Renal cortical epithelial cell (primary cell): ENCODE measurements at places on chromosomes 1 and 21. TPM values are rescaled to one million over a fixed set of nuclear protein-coding genes. Genes with fewer than 3 reads are reported as not detected.
A peak's percentile ranks its signal among the peaks of the same experiment; 100 is the strongest.

DNA sequence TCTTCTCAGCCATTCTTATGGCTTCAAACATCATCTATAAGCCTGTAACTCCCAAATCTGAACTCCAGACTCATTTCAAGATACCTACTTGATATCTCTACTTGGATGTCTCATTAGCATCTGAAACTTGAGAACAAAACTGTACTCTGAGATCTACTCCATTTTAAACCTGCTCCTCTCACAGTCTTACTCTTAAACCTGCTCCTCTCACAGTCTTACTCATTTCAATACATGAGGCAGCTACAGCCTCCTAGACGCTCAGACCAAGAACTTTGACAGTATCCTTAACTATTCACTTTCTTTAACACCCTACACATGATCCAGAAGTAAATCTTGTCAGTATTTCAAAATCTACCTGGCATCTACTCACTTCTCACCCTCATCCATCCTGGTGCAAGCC is 54.3 kb downstream of the NBPF6 start:
- DNase-seq: no peak

- DNase-seq: peak; percentile 26
Observed at GRCh38 chr1:28290851-28291250, 31.5 kb downstream of the SESN2 start.

DNA sequence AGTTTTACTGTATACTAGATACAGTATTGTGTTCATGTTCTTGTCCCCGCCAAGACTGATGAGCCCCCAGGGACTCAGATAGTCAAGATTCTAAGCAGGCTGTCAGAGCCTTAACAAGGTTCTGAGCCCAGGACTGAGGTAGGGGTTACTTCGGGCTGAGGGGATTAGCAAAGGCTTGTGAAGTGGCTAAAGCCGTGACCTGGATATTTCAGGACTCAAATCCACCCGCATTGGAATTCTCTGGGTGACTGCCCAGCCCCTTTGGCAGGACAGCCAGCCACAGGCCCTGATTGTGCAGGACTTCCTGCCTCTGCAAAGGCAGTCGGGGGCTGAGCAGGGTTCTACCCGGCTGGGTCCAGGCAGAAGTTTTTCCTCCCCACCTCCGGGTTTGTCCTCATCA is at the start of gene PLA2G5:
Gene PLA2G5 (plus strand): TSS at position 321 of the 400 bp plus-strand sequence. CDS start 14,637 bp downstream, outside the sequence.
- DNase-seq: peak; percentile 26

DNA sequence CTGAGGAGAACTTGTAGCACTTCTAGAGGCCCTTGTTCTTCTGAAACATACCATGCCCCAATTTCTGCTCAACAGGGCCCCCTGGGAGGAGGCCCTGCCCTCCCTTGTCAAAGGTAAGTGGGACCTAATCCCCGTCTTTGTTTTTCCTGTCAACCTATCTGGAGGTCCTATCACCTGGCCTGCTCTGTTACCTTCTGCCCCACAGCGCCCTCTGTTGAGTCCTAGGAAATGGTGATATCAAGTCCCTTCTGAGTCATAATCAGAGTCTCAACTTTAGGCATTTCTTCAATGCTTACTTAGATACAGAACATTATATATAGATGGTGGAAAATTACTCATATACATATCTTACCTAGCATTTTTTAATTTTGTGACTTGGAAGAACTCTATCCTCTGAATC is 28.2 kb upstream of the FCRL4 start:
- DNase-seq: peak; percentile 6

DNA sequence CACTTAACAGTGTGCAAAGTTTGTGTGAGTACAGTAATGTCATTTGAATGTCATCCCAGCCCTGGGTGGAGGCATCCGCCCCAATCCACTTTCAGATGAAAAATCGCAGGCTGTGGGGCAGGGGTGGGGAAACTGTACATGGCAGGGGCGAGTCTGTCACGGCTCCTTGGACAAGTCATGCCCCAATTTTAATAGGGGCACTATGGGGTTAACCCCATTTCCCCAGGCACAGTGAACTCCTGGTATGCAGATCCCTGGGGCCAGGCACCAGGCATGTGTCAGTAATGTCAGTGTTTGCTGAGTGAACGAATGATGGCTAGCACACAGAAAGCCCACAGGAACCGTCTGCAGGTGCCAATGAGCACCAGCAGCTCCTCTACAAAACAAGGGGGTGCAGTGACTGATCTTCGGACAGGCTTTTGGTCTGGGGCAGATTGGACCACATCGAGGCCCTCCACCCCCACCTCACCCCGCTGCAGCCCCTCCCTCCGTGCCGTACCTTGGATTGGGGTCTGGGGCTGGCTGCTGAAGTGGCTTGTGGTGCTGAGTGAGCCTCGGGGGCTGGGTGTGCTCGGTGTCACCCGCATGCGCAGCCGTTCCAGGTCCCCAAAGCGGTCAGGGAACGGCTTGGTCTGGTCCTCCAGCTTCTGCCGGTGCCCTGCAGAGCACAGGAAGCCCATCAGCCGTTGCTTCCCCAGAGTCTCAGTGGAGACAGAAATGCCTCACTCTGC is 23.2 kb downstream of the RUNX3 start:
- no peak for DNase-seq

DNA sequence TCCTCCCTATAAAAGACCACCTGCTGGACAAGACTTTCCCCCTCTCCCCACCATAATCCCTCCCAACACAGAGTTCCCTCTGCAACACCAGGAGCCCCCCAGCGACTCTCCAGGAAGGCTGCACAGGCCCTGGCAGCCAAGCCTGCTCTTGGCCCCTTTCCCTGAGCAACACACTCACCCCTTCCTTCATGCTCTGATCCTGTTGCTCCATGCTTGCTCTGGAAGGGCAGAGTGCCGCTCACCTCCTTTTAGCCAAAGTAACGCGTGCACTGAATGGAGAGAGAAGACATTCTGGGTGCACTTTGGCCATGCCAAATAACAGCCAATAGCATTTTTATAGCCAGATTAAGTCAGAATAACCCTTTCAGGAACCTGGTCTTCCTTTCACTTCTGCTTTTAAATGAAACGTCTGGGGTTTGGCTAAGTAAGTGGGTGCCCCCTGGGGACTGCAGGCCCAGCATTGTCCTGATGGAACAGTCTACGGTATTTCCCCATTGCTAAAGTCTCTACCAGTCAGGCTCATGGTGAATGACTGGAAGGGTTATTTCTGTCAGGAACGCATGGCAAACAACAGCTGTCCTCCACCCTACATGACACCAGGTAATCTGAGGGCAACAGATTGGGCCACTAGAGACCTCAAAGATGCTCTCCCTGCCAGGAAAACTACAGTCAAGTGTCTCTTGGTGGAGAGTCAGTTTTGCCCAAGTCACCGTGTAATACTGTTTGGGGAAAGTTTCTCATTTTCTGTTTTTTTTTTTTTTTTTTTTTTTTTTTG is at the start of gene SLC2A5:
Gene SLC2A5 (minus strand): TSS at position 310 of the 775 bp plus-strand sequence. CDS start 99 bp downstream, at position 211.
- DNase-seq: no peak

DNA sequence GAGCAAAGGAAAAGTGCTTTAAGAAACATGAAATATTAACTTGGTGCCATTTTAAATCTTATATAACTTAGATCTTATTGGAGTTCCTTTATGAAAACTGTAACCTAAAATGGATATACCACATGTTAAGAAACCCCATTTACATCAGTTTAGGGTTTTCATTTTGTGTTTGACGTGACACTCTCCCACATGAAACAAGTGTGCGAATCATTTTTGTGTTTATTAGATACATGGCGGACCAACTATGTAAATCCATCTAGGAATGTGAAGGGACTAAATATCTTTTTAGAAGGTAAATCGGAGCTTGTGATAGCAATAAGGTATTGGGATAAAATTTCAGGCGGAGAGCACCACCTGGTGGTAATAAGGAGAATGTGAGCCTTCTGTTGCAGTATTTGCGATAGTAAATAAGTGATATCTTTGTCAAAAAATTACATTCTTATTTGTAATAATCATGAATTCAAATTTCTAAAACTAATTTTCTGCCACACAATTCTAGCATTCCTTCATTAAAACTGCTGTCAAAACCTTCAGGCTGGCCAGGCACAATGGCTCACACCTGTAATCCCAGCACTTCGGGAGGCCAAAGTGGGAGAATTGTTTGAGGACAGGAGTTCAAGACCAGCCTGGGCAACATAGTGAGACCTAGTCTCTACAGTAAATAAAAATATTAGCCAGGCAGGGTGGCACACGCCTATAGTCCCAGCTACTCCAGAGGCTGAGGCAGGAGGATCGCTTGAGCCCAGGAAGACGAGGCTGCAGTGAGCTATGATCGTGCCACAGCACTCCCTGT is 31.3 kb downstream of the SMAP2 start:
- peak; percentile 68 for DNase-seq

GRCh38 chr1:43009274-43009673 is 50.6 kb upstream of the SLC2A1 start:
- DNase-seq: no peak

DNA sequence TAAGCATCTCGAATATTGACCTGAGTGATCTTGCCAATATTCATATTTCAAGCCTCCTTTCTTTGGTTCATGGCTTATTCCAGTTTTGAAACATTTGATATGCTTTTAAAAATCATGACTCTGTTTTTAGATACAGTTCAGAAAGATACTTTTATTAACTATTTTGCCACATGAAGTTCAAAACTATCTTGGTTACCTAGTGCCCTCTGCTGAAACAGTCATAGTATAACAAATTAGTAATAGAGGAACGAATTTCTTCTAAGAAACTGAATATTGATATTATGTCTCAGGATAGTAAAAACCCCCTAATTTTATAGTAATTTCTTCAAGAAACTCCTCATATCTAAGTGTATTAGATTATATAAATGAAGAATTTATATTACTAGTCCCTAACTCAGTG is 52.6 kb upstream of the RC3H1 start:
- DNase-seq: peak; percentile 54

DNA sequence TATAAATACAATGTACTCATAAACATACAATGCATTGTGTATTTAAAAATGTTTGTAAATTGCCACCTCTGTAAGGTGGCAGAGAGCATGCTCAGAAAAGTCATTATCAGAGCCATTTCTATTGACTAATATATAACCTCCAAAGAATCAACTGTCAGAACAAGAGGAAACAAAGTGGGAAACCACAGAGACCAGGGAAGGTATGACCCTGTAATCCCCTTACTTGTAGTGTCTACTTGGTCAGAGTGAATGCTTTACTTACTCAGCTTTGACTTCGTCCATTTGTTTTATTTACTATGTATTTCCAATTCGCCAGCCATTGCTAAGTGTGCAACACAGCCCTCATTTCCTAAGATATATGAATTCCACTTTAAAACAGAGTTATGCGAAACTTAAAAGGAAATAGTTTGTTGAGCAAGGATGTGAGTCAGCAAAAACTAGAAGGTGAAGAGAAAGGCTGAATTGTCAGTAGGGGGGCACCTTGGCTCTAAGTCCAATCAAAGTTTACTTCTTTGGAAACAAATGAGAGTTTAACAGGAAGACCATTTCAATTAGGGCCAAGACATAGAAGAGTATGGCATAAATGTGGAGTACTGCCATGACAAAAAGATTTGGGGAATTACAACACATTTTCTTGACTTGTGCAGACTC is 671.7 kb upstream of the PTBP2 start:
- no peak for DNase-seq

DNA sequence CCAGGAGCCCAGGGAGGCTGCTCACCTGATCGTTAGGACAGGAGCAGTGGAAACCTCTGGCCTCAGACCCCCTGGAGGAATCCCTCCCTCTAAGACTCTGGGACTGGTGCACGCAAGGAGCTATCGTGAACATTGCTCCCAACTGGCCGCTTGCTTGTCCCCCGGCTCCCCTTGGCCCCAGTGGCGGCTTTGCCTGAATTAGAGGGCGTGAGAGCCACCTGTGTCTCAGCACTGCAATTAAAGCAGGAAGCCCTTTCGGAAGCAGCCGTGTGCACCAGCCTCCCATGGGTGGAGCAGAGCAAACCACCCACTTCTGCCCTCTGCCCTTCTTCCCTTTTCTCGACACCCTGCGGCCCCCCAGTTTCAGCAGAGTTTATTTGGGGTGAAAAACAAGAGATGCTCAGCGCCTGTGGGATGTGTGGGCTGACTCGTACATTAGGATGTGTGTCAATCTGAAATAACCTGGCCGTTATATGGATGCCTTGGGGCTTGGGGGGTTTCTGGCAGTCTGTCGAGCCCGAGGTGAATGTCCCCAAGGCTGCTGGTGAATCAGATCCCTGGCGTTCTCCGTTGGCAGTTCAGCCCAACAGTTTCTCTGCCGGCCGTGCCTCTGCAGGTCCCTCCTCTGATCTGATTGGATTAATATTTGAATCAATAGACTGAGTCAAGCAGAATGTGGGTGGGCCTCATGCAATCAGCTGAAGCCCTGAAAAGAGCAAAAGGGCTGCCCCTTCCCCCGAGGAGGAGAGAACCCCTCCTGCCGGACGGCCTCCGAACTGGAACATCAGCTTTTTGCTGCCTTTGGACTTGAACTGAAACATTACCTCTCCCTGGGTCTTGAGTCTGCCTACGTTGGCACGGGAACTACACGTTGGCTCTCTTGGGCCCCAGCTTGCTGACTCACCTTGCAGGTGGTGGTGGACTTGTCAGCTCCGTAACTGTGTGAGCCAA is 7.3 kb upstream of the UMODL1 start:
- peak; percentile 39 for DNase-seq

GRCh38 chr1:78606274-78606673 is 14.0 kb upstream of the IFI44L start:
- no peak for DNase-seq

The GJA9 gene
- total RNA-seq: 0.20 and 0.35 TPM in 2 replicates

The ALPL gene
- total RNA-seq: 0.35 and 11.1 TPM in 2 replicates

The ECM1 gene
- 0.35 and 0.60 TPM in 2 replicates for total RNA-seq

The PDPN gene
- 0.87 and 2.4 TPM in 2 replicates for total RNA-seq

The PRPF38B gene
- total RNA-seq: 7.8 and 17.5 TPM in 2 replicates
